Stimulated activated CD4-positive, alpha-beta T cell treated with anti-CD3 and anti-CD28 coated beads, Interleukin-15, amount 100 ng/mL, for 48 hours (primary cell): ENCODE measurements at places on chromosomes 1 and 21.

DNA sequence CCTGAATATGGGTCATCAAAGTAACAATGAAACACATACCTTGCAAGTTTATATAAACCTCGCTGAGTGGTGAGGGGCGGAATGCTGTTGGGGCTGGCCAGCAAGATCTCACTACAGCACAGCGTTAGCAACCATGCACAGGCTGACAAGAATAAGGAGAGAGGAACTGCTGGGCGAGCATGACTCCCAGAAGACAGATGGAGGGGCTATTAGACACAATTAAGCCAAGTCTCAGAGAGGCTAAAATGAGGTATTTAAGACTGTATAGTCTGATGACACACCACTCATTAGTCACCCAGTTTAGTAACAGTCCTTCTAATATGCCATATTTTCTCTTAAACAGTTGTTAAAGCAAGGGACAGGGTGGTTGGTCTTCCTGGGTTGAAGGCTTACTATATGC lies 340.2 kb upstream of the NR5A2 start:
- DNase-seq, result no peak

- DNase-seq, result peak; percentile 30
These were observed 7.5 kb upstream of the ZNF648 start for GRCh38 chr1:182069028-182069466.

DNA sequence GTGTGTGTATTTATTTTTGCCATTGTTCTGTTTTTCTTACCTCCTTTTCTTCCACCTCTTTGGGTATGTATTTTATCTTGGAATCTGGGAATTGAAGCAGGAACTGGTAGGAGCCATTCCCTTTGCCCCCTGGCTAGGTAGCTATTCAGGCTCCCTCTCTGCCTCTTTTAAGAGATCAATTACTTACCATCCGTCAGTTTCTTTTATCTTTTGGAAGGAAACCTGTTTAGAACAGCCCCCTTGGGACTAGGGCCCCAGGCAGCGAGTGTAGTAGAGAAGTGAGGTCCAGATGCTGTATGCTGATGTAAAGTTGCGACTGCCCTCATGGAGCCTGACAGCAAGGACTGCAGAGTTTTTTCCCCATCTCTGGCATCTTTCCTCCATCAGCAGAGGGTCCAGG lies 41.6 kb downstream of the KIRREL1 start:
- DNase-seq, result no peak

DNA sequence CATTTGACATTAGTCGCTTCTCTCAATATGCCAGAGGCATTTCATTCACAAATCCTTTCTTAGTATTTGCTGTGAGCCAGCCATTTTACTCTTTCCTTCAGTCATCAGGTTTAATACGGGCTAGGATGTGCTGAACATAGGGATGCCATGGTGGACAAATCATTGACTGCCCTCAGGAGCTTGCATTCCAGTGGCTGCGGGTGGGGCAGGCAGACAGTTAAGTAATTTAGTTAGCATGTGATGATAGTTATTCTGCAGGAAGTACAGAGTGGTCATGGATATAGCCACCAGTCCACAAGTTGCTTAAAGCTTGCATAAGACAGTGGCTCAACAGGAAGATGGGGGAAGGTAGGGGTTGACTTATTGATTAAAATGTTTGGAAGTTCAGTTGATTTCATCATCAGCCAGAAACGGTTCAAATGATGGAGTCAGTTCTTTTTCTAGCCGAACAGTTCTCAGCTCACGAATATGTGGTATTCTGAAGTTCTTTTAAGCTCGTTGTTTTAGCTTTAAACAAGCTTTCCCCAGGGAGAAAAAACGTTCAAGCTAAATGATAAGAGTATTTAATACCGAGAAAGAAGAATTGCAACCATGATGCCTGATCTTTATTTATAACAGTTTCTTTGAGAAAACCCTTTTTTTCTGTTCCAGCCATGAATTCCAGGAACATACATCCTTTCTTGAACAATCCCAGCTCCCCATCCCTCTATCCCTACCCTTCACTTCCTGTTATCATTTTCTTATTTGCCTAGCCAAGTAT lies 1.4 kb downstream of the SLC22A15 start:
- DNase-seq, result no peak

- DNase-seq, result no peak
These were observed 807 bp downstream of the CEP85 start for GRCh38 chr1:26234644-26235370.
